T-helper 1 cell (primary cell): ENCODE measurements at places on chromosomes 1 and 21.

GRCh38 chr1:37246631-37247030, 212.3 kb upstream of the GRIK3 start:
- DNase-seq, result no peak

DNA sequence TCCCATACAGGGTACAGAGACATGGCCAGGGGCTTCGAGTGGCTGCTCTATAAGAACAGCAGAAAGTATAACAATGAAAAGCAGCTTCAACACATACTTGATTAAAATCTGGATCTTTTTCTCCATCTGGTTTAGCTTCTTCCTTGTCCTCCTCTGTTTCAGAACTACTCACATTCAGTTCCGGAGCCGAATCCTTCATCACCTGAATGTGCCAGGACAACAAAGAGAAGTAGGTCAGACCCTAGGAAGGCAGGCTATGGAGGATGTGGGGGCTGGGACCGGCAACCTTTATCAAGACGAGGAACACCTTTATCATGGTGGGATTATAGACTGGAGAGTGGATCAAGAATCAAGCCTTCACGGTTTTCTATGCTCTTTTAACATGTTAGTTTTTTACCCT, 32.2 kb upstream of the RAP1GAP start:
- no peak for DNase-seq

DNA sequence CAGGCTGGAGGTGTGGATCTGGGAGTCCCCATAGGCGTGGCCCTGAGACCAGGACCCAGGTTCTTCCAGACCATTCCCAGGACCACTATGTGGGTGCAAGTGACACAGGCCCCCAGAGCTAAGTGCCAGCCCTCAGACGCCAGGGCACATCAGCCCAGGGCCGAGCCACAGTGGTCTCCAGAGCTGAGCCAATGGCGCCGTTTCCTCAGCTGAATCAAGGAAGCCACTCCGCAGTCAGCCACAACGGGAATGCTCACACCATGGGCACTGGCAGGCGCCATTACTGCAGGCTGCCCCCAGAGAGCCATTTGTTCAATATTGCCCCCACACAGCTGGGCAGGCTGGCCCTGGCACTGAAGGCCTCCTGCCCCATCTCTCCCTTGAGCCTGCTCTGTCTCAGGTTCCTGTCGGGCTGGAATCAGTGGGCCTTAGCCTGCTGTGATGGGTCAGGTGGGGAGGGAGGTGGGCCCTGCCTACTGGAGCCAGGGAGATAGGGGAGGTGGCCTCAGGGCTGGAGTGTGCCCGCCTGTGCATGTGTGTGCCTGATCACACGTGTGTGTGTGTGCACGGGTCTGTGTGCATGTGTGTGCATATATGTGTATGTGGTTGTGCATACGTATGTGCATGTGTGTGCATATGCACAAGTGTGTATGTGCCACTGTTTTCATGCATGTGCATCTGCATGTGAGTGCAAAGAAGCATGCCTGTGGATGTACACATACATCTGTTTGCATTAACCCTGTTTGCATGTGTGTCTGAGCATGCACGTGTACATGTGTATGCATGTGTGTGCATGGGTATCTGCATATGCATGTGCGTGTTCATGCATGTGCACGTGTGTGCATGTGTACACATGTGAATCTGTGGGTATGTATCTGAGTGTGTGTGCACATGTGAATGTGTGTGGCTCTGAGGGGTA, 6.1 kb downstream of the GJC2 start:
- DNase-seq, result no peak

GRCh38 chr21:27555996-27556395, 589.1 kb upstream of the ADAMTS5 start:
- no peak for DNase-seq
